CD4-positive, alpha-beta T cell treated with Interleukin-17A for 4 hours (primary cell): ENCODE measurements at places on chromosomes 5 and 9.

DNA sequence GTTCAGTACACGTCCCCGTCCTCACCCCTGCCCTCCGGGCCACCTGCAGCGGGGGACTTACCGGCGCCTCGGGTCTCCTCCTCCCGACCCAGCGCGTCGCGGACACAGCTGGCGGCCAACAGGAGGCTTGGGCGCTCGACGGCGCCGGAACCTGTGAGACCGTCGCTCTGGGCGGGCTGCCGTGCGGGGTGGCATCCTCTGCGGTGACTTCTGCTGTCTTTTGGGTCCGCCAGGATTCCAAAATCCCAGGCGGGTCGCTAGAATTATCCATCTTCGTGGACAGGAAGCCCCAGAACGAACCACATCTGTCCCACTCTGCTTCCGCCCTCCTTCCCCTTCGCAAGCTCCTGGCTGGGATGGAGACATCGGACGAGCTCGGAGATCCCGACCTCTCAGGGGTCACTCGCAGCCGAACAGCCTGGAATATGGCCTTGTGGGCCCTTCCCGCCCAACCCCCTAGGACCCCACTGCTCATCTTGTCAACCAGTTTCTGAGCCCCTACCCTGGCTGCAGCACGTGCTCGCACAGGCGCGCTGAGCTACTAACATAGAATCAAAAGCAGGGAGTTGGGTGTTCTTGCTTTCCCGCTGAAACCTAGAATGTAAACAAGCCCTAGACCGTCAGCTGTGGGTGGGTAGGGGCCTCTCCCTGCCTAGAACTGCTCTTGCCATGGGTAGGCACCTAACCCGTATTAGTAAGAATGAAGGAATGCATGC lies 947 bp upstream of the MARCHF3 start:
- DNase-seq, result peak; percentile 37

GRCh38 chr5:159737263-159737662 lies 179.0 kb upstream of the ADRA1B start:
- no peak for DNase-seq

- no peak for DNase-seq
Measured at GRCh38 chr9:74554751-74555419, 57.8 kb downstream of the RORB start.

GRCh38 chr9:109372246-109372645 lies 51.4 kb upstream of the EPB41L4B start:
- no peak for DNase-seq

- no peak for DNase-seq
Measured at GRCh38 chr9:136723362-136723976, 11.1 kb downstream of the DIPK1B start.

DNA sequence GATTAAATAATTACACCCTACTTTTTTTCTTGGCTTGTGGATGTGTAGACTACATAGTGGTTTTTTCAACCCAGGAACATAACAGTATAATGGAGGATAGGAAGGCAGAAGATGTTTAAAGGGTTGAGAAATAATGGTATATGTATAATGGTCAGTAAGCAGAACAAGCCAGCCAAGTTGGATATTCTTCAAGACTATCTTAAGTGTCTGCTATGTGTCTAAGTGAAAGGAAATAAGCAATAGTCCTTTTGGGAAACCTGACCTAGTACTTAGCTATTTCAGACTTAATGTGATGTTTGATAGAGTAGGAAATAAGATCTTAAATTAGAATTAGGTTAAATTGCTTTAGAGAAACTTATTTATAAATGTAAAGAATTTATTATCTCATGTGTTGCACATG lies 85.7 kb downstream of the PTPDC1 start:
- no peak for DNase-seq

DNA sequence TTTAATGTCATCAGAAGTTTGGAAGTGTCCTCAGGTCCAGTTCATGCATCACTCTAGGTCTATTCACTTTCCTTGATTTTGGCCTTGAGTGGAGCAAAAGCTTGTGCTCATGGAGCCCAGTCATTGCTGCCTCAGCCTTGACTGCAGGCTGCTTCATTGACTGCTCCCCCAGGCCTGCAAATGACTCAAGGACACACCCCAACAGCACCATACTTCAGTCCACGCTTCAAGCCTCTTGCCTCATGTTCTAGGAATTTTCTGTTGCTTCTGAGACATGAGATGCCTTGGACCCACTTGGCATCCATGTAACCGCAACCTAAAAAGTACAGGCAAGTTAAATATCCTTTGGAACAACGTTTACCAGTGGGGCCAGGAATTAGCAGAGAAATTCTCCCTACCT lies 193.7 kb downstream of the PIK3R1 start:
- no peak for DNase-seq

DNA sequence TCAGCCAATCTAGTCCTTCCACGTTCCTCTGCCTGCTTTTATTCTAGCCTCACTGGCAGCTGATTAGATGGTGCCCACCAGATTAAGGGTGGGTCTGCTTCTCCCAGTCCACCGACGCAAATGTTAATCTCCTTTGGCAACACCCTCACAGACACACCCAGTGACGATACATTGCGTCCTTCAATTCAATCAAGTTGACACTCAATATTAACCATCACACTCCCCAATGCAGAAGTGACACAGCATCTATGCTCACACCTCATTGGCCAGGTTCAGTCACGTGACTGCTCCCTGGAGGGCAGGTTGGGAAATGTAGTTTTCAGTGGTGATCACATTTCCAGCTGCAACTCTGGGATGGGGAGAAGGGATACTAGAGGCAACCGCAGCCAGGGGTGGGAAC lies 13.0 kb downstream of the SUSD3 start:
- DNase-seq, result no peak

DNA sequence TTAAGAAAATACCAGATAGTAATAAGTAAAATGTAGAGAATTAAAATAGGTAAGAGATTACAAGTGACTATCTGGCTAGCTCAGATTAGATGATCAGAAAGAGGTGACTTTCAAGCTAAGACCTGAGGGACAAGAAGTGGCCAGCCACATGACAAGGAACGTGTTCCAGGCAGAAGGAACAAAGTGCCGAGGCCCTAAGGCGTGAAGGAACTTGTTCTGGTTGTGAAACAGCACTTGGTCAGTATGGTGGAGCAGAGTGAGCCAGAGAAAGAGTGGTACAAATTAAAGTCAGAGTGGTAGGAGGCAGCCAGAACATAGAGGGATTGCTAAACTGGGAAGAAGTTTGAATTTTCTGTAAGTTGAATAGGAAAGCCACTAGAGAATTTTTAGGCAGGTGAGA lies 73.6 kb downstream of the ADRB2 start:
- no peak for DNase-seq

DNA sequence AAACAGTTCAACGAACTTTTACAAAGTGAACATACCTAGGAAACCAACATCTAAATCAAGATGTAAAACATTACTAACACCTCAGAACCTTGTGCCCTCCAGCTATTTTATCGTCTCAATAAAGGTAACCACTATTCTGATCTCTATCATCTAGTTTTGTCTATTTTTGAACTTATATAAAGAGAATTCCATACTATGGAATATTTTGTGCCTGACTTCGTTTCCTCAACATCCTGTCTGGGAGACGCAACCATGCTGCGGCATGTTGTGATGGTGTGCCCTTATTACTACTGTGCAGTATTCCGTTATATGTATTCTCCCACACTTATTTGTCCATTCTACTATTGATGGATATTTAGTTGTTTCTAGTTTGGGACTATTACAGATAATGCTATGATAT lies 99.2 kb downstream of the NR6A1 start:
- no peak for DNase-seq

GRCh38 chr5:140275837-140276236 lies 27.1 kb downstream of the PFDN1 start:
- no peak for DNase-seq

GRCh38 chr9:136007276-136007933 lies 46.2 kb upstream of the UBAC1 start:
- DNase-seq, result no peak

DNA sequence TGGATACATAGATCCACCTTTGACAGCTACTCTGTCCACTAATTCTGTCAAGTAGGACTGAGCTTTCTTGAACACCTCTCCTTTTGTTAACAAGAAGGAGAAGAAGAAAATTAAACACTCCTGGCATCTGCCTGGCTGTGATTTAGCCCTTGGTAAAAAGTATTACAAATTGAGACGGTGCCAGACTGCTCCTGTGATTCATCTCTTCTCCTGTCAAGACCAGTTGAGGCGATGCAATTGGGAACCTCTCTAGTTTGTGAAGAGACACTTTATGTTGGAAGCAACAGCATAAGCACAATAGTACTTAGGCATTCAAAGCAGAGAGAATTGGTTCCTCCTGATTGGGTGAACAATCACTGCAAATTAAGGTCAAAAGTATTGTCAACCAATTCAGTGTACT lies 72.7 kb downstream of the GHR start:
- DNase-seq, result no peak

DNA sequence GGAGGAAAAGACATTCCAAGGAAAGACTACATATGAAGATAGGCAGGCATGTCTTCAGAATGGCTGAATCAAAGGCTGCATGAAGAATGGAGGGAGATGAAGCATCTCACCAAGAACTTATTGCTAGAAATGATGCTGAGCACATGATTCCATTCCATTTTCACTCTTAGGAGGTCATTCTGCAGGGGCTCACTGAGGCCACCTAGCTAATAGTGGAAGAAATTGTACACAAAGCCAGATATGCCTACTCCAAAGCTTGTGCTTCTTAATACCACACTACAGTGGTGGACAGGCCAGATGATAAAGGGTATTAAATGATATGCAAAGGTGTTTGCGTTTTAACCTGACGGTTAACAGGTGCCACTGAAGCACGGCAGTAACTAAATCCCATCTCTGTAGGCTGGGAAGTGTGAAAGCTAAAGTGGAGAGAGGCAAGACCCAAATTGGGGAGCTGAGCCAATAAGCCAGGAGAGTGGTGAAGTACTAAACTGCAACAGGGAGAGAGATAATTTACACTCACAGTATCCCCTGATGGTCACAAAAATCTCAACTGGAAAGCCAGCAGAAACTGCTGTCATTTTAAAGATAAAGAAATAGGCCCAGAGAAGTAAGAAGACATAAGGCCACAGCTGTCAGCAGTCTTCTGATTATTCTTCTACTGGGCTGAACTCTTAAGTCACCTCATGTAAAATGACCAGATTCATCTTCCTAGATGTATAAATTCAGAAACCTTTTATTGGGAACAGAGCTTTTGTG lies 14.6 kb downstream of the NDUFA8 start:
- no peak for DNase-seq

DNA sequence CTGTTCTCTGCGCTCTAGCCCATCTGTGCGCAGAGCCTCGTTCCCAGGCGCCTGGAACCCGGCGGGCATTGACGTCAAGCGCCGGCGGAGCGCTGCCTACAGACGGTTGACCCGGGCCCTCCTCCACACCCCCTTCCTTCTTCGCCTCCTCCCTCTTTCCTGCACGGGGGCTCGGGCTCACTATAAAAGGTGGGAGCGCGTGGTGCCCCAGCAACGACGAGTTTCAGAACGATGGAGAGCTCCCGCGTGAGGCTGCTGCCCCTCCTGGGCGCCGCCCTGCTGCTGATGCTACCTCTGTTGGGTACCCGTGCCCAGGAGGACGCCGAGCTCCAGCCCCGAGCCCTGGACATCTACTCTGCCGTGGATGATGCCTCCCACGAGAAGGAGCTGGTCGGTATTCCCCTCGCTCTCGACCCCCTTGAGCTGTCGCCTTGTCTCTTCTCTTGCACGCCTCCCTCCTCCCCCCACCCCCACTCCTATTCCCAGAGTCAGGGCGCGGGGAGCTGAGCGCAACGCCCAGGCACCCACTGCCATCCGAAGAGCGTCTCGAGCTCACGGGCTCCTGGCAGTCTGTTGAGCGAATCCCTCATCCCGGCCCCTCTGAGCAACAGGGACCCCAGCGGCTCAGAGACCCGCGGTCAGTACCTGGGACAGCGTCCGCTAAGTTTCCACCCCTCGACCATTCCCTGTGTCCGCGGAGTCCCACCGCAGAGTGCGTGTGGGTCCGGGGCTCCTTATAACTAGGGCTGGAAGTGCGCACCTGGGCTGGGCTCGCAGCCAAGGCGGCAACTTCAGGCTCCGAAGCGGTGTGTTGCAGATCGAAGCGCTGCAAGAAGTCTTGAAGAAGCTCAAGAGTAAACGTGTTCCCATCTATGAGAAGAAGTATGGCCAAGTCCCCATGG lies at the start of gene CARTPT:
Gene CARTPT (plus strand): TSS at position 213 of the 902 bp plus-strand sequence. CDS start 19 bp downstream, at position 232.
- DNase-seq, result no peak

- no peak for DNase-seq
Measured at GRCh38 chr9:112905084-112905483, 14.4 kb upstream of the SLC46A2 start.

- no peak for DNase-seq
Measured at GRCh38 chr5:132180134-132180745, 47.4 kb downstream of the P4HA2 start.

DNA sequence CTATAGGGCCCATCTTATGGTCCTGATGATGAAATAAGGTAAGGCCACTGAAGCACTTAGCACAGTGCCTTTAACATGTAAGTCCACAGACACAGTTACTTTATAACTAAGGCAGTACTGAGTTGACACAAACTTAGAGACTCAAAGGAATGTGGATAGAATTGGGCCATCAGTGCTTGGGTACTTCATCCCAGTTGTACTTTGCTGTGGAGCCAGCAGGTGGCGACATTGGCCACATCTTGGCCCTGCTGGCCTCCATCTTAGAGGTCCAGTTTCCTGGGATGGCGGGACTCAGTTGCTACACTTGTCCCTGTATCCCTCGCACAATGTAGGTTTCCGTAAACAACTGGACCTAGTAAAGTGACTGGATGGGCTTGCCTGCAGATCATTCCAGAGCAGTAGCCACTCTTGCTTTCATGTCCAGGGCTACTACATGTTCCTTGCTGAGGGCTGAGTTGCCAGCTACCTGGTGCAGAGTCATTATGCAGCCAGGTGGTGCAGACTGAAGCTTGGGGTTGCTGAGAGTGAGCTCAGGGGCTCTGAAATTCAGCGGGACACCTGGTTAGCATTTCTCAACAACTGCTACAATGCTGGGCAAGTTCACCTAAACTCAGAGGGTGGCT lies 10.6 kb downstream of the MTAP start:
- DNase-seq, result peak; percentile 72

- no peak for DNase-seq
Measured at GRCh38 chr5:1787472-1788047, 12.1 kb downstream of the MRPL36 start.
